ENCODE measurements at places on chromosomes 11 and 22. TPM values are rescaled to one million over a fixed set of nuclear protein-coding genes. Genes with fewer than 3 reads are reported as not detected.

The SAA1 gene
- 3.0 TPM for total RNA-seq

- DNase-seq: no peak
Observed at GRCh38 chr11:11390068-11390771, 37.2 kb upstream of the CSNK2A3 start.

DNA sequence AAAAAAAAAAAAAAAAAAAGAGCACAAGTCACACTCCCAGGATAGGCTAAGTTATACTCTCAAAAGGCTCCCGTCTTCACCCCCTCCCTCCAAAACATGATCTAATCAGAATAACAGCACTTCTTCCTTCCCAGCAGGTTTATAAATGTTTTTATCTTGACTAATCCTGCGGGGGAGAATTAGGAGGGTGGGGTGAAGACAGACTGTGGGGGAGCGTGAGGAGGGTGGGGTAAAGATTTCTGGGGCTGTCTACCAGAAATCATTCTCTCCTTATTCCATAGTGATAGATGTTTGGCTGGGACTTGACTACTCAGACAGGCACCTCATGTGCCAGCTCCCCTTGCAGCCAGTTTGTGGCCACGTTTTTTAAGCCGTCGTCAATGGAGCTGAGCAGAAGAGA, 17.0 kb downstream of the KCNE3 start:
- no peak for DNase-seq

The FIBP gene
- total RNA-seq: 165 TPM

DNA sequence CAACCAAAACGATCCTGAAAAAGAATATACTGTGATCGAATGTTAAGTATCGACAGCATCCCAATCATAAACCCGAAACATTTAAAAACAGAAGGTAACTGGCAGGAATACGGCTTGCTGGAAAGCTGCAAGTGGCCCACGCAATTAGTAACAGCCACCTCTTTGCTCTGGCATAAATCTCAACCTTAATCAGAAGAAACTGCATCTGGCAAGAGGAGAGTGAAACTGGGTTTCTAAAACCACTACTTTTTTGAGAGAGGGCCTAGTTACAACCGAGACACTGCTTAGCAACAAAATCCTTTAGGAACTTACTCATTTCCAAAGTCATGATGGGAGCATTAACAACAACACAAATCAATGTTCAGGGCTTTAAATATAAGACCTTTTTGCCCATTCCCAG, 7.9 kb downstream of the NCAPD3 start:
- DNase-seq: no peak

All from M059J (cell line).